ENCODE measurements at places on chromosomes 3 and 15. TPM values are rescaled to one million over a fixed set of nuclear protein-coding genes. Genes with fewer than 3 reads are reported as not detected.

The EFCAB12 gene
- polyA plus RNA-seq = 0.26 TPM

The PLCL2 gene
- 18.1 TPM for polyA plus RNA-seq

The IGSF10 gene
- 16.2 TPM for polyA plus RNA-seq

DNA sequence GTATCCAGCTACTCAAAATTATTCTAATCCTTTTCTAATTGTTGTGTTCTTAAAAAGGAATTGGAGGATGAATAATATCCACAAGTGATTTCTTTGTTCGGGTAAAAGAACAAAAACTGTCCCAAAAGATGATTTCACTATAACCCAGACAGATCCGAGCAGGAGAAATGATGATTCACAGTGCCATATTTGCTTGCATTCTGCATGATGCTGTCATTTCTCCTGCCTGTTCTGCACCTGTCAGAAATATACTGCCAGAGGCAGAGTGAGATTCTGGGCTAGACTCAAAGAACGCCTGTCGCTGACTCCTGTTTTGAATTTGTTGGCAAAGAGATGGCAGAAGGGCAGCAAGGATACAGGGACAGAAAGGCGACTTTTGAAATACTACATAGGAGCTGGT is 34.7 kb upstream of the SLC24A5 start:
- peak; percentile 36 for DNase-seq

DNA sequence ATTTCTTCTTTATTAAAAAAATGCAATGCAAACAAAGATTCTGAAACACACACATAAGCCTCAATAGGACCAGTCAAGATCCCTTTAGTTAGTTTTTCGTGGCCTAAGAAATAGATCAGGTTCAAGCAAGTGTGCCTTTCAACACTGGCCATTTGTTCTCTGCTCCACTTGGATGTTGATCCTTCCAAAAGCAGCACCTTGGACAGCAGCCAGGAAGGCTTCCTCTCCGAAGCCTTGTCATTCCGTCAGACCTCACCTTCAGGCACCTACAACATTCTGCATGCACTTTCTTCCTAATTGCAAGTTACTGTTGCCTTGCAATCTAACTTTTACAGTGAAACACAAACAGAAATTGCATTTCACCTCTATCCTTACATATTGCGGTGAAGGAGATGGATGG is 155.9 kb upstream of the FEZF2 start:
- peak; percentile 14 for DNase-seq

DNA sequence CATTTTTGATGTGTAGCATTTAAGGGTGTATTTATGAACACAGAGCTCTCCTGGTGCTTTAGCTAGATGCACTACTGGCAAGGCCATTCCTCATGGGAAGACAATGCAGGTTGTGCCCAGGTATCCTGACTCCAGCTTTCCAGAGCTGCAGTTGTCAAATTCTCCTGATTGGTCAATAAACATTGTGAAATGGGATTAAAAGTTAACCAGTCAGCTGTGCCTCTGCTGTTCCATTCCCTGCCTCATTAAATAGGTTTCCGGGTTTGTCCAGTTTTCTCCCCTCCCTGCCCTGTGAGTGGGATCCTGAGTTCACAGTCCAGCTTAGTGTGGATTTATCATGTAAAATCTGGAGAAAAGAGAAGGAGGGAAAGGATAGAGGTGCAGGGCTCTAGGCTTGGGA is 207.3 kb downstream of the SQOR start:
- no peak for DNase-seq
